ENCODE measurements at places on chromosomes 3 and 15. TPM values are rescaled to one million over a fixed set of nuclear protein-coding genes. Genes with fewer than 3 reads are reported as not detected.

Gene EXD1
- 0.78 TPM for polyA plus RNA-seq

Gene LCTL
- not detected for polyA plus RNA-seq

Gene PTX3
- 0.92 TPM for polyA plus RNA-seq

Gene NR1I2
- polyA plus RNA-seq: 0.31 TPM

Gene CHRFAM7A
- not detected for polyA plus RNA-seq

Gene CTXN2
- polyA plus RNA-seq: 3.8 TPM

Gene IDH3A
- polyA plus RNA-seq: 189 TPM

Gene C3orf18
- polyA plus RNA-seq: 12.7 TPM

Gene ISLR2
- 0.23 TPM for polyA plus RNA-seq

Gene MESP2
- not detected for polyA plus RNA-seq

All from Purkinje cell (primary cell).